Suprapubic skin (tissue), 4 donors: ENCODE measurements at places on chromosomes 16 and 17.

DNA sequence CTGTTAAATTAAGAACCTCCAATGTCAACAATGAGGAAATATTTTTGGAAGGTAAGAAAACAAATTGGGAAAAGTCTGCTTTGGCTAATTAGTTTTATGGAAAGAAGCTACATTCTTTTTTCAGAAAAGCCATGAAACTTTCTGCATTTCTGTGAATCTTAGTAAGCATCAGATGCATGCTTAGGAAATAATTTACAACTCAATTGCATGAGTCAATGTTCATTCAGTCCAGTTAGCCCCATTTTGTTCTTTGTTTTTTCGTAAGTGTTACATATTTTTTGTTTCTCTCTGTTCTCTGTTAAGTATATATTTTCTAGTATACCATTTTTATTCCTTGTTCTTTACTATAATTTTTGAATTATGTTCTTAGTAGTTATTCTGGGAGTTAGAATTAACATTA, 195.2 kb upstream of the KIF2B start:
- DNase-seq: no peak

DNA sequence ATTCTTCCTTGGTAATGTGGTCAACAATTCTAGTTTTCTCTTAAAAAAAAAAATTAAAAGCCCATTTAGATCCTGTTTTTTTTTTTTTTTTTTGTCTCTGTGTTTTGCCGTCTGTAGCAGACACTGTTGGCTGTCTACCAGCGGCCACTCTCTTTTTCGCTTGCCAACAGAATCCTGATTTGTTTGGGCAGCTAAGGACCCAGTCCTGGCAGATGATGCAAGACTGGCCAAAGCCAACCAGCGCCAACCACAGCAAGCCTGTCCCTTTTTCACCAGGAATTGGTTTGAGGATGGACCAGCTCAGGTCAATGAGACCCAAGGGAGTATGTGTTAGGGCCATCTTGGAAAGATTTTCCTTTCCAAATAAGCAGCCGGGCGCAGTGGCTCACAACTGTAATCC, 28.2 kb downstream of the ST3GAL2 start:
- no peak for DNase-seq

DNA sequence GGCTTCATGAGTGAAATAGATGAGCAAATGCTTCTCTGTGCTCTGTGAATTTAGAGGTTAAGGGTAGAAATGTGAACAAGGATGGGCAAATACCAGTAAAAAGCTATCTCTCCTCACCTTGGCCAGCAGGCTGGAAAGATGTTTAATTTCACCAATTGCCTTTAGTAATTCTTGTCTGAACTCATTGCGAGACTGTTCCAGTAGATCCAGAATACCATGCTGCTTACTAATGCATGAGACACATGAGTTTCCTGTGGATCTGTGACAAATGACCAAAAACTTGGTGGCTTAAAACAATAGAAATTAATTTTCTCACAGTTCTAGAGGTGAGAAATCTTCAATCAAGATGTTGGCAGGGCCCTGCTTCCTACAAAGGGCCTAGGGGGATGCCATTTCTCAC, 9.3 kb upstream of the ZNF624 start:
- no peak for DNase-seq

DNA sequence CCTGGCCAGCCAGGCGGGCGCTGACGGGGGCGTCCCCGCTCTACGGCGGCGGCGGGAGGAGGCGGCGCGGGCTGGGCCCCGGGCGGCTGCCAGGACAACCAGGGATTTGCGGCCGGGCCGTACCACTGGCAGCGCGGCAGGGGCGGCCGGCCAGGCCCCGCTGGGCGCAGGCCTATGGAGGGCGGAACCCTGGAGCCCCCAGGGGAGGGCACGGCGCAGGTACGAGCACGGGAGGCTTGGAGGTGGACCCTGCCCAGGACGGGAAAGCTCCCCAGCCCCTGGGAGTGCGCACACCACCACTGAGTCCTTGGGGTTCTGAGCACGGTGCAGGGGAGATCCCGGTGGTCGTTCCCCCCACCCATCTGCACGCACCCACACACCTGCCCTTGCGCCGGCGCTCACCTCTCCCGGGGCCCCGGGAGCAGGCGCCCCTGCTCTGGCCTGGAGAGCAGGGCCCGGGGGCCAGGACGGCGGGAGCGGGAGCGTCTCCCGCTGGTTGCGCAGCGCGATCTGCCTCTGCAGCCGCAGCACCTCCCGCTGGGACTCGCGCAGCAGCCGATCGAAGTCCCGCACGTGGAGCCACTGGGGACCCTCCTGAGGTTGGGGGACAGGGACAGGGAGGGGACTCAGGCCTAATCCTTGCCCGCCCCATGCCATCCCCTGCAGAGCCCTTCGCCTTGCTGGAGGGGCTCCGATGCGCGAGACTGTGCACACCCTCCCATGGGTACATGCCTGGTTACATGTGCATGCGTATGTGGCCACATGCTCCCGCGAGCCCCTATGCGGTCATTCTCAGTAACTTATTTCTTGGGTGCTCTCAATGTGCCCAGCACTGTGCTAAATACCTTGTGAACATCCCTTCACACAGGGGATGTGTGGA, 3.9 kb downstream of the TSPOAP1 start:
- DNase-seq: no peak

GRCh38 chr17:39170109-39170508, 4.1 kb upstream of the ARL5C start:
- no peak for DNase-seq

GRCh38 chr17:80834893-80835275, 156.8 kb upstream of the CHMP6 start:
- DNase-seq: no peak

DNA sequence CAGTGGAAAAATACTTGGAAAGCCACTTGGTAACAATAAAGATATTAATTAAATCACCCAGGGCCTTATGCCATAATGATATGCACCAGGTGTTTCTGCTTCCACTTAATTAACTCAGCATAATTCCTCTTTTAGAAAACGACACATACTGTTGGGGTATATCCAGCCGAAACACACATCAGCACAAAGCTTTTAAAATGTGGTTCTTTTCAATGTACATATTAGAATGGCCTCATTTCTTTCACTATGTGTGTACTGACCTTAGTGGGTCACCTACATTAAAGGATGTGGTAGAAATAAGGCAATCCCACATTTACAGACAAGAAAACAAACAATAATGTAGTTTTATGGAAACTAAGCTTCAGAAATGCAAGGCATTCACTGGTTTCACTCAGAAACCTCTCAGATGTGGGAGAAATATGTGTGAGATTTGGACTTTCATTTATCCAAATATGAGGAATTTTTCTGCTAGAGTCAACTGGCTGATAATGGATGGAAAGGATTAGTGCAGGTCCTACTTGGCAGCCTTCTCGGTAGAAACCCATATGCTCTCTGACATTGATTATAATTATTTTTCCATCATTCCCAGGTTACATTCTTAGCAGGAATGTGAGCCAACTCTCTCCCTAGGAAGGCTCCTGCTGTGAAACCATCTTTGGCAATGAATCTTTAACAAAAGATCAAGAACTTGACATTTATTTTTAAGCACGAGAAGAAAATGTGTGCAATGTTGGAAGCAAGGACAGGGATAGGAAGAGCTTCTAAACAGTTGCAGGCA, 66.7 kb upstream of the DHX40 start:
- no peak for DNase-seq

DNA sequence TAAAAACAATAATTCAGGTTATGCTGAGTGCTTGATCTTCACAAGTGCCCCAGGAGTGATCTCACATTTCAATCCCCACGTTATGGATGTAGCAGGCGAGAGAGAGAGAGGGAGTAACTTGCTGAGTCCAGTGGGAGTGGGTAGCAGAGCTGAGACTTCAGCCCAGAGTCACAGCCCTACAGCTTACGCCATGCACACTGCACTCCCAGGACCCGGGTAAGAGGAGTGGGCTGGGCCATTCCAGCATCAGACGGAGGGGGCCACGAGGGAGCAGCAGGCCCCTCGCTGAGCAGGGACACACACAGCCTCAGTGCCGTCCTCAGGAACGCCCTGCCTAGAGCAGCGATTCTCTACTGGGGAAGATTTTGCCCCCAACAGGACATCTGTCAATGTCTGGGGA, 9.8 kb upstream of the KIF19 start:
- DNase-seq: no peak

GRCh38 chr17:19424934-19425868, 14.2 kb downstream of the RNF112 start:
- peak; percentile 23 for DNase-seq

- no peak for DNase-seq
Observed at GRCh38 chr17:57006040-57006439, 28.1 kb downstream of the SCPEP1 start.

DNA sequence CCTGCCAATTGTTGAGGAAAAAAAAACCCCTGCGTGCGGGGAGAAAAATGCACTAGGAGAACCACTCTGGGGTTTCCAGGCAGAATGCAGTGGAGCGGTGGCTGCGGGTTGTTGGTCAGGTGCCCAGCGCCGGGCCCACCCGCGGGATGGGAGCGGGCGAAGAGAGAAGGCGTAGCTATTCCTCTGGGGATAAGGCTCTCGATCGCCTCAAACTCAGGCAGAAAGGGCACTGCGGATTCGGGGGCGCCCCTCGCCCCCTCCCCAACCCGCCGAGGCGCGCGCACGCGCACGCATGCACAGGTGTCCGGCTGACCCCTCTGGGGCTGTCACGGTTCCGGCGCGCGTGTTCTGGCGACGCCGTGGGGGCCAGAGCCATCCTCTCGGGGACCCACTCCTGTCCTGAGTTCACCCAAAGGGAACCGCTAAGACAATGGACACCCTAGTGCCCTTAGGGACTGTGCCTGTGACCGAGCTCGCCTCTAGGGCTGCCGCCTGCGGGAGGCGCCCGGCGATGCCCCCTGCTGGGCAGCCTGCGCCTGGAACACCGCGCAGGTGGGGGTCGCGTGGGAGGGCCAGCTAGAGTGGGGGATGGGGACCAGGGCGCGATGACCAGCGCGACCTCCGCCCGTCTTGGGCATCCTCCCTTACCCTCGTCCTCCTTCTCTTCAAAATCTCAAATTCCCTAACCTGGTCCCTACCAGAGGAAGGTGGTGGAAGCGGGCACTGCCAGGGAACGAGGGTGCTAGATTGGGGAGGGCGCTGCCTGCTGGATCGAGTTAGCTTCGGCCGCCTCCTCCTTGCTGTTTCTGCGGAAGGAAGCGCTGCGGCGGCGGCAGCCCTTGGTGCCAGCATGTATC, 14.4 kb upstream of the CBX8 start:
- no peak for DNase-seq
